ENCODE measurements at places on chromosomes 16 and 17.

DNA sequence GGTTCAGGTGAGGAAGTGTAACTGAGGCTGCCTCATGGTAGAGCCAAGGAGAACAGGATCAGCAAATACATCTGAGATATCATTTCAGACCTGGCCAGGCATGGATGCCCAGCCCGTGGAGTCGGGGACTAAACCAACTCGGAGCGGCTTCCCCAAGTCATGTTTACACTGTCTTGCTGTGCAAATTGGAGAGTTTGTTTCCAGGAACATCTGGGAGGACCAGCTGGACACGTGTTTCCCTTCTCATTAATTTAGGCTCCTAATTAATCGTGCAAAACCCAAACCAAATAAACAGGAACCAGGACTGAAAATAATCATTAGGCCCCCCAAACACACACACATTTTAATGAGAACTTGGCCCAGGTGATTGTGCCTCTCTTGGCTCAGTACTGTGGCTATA is 70.9 kb upstream of the SALL1 start:
- DNase-seq, result no peak

DNA sequence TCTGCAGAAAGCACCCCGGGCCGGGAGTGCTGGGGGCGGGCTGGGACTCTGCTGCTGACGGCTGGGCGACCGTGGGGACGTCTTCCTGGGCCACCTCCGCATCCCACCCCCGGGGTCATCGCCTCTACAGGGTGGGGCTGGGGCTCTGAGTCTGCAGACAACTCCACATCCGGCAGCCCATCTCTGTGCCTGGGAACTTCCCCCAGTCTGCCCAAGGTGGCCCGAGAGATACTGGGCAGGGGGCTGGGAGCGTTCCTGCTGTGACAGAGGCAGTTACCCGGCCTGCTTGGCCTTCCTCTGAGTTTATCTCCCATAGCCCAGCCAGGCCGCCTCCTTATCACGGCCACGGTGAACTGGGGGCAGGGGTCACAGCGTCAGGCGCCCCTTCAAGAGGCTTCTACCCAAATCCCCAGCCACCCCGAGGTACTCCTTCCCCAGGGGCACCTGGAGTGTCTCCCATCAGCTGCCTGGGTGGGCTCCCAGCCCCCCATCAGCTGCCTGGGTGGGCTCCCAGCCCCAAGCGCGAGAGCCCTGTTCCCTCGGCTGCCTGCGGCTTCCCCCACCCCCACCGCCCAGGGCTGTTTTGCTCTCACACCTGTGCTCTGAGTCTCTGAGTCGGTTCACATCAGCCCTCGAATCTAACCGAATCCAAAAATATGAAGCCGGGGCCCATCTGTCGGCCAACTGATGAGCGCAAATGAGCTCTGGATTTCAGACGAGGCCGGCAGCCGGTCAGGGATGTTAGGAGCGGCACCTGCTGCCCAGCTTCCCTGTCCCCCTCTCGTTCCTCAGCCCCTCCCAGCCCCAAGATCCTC is 15.6 kb upstream of the CBFA2T3 start:
- DNase-seq, result no peak

DNA sequence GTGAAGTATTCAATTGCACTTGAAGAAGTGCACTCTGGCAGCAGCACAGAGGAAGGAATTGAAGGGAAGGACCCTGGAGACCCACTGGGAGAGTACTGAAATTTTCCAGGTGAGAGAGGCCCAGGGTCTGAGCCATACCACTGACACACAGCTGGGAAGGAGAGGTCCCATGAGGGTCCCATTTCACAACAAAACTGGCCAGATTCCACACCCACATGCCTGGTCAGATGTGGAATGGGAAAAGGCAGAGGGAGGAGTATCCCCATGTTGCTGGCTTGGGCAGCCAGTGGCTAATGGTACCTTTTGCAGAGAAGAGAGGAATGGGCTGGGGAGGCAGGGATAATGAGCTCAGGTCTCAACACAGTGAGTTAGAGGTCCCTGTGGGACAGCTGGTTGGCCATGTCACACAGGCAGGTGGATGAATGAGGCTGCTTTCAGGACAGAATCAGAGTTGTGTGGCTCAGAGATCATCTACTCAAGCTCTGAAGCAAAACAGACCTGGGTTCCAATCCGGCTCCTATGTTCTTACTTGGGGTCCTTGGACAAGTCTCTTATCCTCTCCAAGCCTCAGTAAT is 26.2 kb upstream of the NGFR start:
- DNase-seq, result no peak

GRCh38 chr16:79283578-79283977 is 317.0 kb downstream of the MAF start:
- DNase-seq, result no peak

- no peak for DNase-seq
Observed at GRCh38 chr17:77273397-77274085, 132.8 kb downstream of the SEC14L1 start.

DNA sequence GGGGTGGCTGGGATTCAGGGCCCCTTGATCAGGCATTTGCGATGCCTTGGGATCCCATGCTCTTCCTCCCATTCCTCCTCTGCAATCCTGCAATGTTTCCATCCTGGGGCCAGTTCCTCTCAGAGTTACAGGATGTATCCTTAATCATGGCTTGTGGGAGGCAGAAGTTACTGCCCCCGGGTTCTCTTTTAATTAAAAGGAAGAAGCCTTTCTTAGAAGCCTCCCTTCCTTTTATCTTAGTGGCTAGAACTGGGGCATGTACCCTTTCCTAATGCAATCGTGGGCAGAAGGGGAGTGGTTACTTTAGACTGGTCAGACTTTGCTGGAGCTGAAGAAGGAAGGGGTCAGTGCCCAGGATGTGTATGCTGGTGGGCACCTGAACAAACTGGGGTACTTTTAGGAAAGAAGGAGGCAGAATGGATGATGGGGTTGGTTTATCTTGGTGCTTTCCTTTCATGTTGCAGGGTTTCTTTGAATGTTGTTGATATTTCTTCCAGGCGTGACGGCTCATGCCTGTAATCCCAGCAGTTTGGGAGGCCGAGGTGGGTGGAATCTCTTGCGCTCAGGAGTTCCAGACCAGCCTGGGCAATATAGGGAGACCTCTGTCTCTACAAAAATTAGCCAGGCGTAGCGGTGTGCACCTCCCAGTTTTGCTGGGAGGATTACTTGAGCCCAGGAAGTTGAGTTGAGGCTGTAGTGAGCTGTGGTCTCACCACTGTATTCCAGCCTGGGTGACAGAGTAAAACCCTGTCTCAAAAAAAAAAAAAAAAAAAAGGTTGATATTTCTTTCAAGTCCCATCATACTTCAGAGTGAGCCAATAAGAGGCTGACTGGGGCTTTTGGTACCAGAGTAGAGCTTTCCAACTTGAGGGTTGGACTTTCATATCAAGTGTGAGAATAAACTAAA is 13.2 kb upstream of the SPN start:
- no peak for DNase-seq

DNA sequence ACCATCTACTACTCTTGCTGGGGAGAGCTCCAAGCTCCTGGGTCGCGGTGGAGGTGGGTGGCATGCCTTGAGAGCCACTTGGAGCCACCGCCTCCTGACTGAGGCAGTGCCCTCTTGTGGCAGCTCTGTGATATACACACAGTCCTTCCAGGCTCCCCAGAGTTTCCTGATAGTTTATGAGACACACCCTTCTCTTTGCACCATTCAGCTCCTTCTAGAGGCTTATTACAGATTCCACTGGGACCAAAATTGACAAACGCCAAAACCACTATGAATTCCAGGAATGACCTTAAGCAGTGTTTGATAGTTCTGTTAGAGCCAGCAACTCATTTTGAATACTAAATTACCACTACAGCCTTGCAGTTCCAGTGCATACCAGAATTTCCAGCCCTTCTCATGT is 170.1 kb upstream of the CDH13 start:
- no peak for DNase-seq

DNA sequence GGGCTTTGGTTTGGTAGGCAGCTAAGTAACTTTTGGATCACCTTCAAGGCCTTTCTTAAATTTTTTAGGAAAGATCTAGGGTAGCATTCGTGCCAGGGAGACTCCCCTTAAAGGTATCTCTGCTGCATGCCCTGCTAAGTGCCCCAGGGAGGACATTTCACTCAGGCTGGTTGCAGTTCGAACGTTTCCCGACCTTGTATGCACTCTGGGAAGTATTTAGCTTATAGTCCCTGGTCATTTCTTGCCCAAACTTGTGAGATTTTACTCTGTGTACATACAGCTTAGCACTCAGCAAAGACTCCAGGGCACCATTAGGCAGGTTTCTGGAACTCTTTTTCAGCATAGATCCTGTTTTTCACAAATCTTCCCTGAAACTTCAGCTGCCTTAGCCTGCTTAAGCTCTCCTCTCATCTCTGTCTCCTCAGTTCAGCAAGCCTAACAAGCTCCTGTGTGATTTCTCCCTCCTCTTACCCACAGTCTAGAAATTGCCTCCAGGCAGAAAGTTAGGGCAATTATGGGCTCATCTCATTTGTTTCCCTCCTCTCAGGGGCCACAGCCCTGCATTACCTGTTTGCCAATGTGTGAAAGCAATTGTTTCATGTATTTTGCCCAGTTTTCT is 84.6 kb downstream of the MRTFB start:
- DNase-seq, result no peak

GRCh38 chr17:47899643-47900042 is 3.6 kb downstream of the SP2 start:
- no peak for DNase-seq

DNA sequence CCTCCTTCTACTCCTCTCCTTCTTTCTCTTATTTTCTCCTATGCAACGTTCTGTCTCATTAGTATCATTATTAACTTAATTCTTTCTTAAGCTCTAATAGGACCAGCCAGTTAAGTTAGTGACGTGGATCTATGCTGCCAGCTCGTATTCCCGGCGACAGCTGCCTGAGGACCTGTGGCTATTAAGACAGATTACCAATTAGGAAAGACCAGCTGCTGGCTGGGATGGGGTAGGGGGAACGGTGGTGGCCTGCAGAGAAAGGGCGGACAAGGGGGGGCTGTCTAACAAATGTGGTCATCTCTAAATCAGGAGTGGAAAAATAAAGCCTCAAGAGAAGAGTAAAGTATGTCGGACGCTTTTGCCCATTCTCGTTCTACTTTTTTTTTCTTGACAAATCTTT is 770 bp upstream of the MYH3 start:
- no peak for DNase-seq

- no peak for DNase-seq
Observed at GRCh38 chr16:69626256-69626655, 60.5 kb downstream of the NFAT5 start.

DNA sequence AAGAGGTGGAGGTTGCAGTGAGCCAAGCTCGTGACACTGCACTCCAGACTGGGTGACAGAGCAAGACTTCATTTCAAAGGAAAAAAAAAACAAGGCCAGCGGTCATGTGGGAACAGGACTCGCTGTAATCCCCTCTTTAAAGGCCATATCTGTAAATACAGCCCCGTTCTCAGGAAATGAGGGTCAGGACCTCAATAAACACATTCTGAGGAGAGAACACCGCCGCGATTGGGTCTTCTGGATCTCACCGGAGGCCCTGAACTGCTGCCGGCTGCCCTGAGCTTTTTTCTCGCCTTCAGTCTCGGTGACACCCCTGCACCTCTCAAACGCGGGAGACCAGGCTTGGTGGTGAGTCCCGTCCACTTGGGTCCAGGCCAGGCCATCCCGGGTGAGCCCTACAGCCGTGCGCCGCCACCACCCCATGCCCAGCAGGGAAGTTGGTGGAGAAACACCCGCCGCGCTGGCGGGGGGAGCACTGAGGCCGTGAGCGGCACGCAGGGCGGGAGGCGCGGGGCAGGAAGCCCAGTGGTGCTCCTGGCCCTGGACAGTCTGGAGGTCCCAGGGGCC is 28.4 kb downstream of the SLC25A10 start:
- DNase-seq, result no peak

DNA sequence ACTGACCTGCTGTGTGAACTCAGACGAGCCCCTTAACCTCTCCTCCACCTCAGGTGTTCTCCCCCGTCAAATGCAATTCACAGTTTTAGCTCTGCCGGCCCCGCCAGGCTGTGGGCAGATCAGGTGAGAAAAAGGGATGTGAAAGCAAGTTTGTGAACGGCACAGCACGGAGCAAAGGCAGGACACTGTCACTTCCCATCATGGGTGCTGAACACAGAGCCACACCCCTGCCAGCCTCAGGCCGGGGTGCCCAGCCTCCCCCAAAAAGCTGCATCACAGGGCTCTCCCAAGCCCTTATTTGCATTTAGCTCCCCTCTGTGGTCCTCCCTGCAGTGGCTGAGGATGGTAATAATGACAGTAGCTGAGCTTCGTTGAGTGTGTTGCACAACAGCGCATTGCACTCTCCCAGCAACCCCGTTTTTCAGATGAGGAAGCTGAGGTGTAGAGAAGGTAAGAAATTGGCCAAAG is 88.8 kb upstream of the TNRC6C start:
- DNase-seq, result no peak

DNA sequence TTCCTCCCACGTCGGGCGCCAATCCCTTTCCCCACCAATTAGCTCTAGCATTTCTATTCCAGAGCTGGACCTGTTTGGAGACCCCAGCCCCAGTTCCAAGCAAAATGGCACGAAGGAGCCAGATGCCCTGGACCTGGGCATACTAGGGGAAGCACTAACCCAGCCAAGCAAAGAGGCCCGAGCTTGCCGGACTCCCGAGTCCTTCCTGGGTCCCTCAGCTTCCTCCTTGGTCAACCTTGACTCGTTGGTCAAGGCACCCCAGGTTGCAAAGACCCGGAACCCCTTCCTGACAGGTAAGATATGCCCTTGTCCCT is 5.6 kb upstream of the SPATA20 start:
- no peak for DNase-seq

GRCh38 chr17:27353033-27353460 is 59.1 kb downstream of the WSB1 start:
- DNase-seq, result no peak

DNA sequence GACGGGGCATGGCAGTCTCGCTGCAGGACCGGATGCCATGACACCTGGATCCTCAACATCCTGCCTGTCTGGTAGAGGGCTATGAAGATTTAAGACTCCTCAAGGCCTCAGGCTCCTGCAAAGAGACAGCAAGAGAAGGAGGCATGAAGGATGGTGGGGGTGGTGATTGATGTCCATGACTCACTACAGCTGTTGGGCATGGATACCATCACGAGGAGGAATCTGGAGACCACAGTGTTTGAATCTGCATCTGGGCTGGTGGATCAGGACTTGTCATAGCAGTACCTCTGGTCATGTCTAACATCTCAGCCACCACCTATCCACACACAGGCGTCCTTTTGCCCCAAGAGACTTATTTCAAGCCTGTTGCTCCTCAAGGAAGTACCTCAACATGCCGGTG is 50.2 kb upstream of the WSCD1 start:
- no peak for DNase-seq

- no peak for DNase-seq
Observed at GRCh38 chr16:49639739-49640431, 216.0 kb downstream of the ZNF423 start.

- no peak for DNase-seq
Observed at GRCh38 chr17:13537167-13537731, 64.5 kb downstream of the HS3ST3A1 start.

DNA sequence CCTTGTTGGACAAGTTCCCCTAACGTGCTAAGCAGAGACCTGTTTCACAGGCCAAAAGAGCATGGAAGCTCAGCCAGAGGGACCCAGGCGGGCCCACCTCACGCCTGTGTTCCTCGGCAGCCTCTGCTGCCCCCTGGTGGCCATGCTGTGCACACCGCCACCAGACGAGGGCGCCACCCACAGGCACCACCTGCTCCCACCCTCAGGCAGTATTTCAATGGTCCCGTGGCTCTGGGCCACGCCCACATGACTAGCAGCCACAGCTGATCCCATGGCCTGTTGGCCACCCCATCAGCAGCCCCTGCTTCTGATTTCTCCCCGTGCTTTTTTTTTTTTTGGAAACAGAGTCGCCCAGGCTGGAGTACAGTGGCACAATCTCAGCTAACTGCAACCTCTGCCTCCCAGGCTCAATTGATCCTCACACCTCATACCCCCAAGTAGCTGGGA is 18.9 kb downstream of the MPG start:
- peak; percentile 89 for DNase-seq

Data from T-cell (primary cell).